HS-27A (cell line): ENCODE measurements at places on chromosomes 2 and 18.

GRCh38 chr2:238459081-238459629 lies 32.4 kb downstream of the ASB1 start:
- DNase-seq: no peak

- no peak for DNase-seq
Measured at GRCh38 chr2:43906448-43907109, 67.8 kb downstream of the ABCG8 start.

DNA sequence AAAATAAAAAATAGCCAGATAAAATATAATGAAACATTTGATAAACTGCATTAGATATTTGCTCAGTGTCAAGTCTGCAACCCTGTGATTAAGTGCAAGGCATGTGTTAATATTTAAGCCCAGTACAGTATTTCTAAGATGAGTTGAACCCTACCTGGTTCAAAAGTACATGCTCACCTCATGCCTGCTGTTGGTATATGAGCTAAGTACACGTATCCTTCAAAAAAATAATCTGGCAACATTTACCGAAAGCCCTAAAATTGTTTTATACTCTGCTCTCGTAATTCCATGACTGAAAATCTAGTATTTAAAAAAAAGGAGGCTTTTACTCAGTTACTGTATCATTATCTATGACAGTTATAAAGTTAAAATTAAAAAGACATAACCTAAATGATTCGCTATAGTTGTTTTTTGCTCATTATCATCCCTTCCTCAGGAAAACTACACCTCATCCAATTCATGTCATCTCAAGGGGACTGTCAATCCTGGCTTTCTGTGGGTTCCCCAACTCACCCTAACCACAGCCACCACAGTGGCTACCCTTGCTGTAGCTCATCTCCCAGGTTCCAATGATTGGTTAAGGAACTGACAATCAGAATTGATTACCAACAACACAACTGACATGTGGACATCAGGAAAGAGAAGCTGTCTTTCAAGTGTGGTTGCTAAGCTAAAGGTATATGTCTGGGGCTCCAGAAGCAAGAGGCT lies 10.6 kb downstream of the TLK1 start:
- no peak for DNase-seq

DNA sequence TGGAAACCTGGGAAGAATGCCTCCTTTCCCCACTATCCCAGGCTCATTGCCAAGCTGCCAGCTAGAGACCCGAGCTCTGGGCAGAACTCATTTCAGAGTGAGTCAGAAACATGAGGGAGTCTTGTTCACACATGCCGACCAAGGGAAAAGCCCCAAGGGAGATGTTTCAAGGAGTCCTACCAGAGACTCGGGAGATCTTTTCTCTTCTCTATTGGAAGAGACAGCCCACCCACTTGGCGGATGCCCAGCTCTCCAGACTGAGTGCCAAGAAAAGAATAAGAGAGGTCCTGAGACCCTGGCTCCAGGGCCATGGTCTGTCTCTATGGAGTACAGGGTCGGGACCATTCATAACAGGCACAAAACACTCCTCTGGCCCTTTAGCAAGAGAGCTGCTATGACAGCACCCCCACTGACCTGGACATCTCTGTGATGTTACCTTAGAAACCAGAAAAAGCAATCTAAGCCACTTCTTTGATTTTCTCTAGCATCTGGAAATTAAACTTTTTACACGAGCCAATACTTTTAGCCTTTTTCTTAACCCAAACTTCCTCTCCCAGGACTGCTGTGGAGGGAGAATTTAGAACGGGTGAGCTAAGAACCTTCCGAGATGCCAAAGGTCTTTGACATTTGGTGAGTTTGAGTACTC lies 18.5 kb upstream of the IGFBP5 start:
- DNase-seq: peak; percentile 69

DNA sequence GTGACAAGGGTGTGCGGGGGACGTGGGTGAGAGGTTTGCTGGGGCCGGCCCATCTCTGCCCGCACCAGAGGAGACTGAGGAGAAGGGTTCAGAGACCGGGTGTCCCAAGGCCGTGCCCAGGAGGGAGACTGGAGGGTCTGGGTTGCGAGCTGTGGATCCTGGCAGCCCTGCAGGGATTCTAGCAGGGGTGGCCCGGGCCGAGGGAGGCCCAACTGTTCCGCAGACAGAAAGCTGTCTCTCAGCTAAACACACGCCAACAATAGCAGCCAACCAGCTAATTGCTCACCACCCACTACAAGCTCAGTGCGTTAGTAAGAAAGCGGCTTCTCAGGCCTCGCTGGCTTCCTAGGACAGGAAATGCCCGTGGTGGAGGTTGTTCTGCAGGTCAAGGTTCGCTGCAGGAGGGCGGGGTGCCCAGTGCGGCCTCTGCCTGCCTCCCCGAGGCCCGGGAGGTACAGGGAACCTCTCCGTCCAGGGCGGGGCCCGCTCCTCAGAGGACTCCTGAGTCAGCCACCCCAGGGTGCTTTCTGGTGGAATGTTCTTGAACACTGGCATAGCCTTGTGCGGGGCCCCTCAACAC lies 282.0 kb upstream of the PXDN start:
- DNase-seq: no peak

DNA sequence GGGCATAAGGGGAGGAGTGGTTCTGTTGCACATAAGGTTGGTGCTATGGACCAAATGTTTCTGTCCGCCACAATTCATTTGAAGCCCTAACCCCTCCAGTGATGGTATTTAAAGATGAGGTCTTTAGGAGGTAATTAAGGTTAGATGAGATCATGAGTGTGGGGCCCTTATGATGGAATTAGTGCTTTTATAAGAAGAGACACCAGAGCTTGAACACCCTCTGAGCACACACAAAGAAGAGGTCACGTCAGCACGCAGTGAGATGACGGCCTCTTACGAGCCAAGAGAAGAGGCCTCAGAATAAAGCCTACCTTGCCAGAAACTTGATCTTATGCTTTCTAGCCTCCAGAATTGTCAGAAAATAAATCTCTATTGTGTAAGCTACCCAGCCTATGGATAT lies 386.4 kb upstream of the CYRIA start:
- DNase-seq: no peak

DNA sequence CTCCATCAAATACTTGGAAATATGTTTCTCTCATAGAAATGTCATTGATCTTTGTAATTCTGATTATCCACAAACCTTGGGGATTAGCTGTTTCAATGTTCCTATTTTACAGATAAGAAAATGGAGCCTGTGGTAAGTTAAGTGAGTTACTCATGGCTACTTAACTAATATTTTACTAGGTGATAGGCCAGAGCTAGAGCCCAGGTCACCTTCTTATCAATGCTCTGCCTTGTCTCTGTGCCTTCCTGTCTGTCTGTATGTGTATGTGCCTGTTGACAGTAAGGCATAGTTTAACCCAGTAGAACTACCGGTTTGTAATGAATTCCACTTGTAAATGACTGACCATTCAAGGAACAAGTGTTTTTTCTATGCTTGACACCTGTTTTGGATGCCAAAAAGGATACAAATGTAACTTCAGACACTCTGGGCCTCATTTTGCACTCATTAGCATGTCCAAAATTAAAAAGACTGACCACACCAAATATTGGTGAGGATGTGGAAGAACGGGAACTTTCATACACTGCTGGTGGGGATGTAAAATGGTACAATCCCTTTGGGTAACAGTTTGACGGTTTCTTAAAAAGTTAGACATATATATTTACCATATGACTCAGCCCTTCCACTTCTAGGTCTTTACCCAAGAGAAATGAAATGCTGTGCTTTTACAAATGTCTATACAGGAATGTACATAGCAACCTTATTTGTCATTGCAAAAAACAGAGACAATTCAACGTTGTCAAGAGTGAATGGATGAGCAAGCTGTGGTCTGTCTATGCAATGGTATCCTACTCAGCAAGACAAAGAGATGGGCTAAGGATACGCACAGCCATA lies 19.6 kb upstream of the IL1A start:
- DNase-seq: no peak

GRCh38 chr18:5463831-5464230 lies 80.0 kb downstream of the EPB41L3 start:
- no peak for DNase-seq

DNA sequence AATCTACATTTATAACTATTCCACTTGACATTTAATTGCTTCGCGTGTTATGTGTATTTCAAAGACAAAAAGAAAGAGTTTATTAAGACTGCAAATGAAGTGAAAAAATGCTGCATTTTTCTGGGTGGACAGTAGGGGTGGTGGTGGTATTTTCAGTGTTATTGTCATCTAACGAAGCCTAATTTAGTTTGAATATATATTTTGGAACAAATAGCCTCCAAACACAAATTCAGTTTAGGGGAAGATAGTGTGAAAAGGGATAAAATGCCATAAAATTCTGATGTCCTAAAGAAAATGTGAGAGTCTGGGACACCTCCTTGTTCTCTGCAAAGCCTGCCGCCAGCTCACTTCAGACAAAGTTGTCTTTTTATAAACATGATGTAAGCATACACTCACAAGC lies 425.1 kb downstream of the NRXN1 start:
- no peak for DNase-seq

- no peak for DNase-seq
Measured at GRCh38 chr2:48589170-48589767, 28.4 kb upstream of the GTF2A1L start.

- DNase-seq: no peak
Measured at GRCh38 chr18:9535430-9535991, 60.2 kb downstream of the RALBP1 start.

DNA sequence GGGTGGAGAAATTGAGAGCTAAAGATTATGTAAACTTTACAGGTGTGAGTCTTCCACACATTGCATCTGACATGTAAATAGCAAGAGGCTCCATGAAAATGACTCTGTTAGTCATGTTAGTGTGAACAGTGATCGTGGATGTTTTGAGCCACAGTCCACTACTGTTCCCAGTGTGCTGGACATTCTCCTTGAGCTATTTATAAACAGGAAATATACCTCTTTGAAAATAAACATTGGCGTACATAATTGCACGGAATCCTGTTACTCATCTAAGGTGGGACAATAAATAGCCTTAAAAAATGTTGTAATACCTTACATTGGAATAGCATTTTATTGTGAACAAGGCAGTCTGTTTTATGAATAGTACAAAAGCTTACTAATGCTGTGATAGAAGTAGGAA lies 37.0 kb downstream of the LIMS1 start:
- no peak for DNase-seq

GRCh38 chr2:158009399-158009798 lies 92.3 kb upstream of the UPP2 start:
- DNase-seq: no peak

GRCh38 chr2:10405448-10405847 lies 42.7 kb downstream of the ODC1 start:
- peak; percentile 100 for DNase-seq

GRCh38 chr18:37396971-37397720 lies 168.5 kb downstream of the CELF4 start:
- DNase-seq: no peak

DNA sequence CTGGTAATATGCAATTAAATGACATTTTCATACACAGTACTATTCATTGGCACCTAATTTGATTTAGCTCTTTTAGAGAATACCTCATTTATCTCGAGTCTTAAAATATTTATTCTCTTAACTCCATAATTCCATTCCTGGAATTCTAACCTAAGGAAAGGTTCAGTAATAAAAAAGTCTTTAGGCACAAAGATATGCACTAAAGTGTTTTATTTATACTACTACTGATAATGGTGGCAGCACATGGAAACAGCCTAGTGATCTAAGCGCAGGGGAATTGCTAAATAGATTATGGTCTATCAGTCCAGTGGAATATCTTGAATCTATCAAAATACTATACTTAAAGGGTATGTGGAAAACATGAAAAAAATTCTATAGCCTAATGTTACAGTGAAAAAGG lies 142.5 kb upstream of the LTBP1 start:
- no peak for DNase-seq

- DNase-seq: peak; percentile 72
Measured at GRCh38 chr2:19120941-19121750, 237.3 kb downstream of the OSR1 start.

- DNase-seq: no peak
Measured at GRCh38 chr2:202237787-202238233, 587 bp downstream of the SUMO1 start.

DNA sequence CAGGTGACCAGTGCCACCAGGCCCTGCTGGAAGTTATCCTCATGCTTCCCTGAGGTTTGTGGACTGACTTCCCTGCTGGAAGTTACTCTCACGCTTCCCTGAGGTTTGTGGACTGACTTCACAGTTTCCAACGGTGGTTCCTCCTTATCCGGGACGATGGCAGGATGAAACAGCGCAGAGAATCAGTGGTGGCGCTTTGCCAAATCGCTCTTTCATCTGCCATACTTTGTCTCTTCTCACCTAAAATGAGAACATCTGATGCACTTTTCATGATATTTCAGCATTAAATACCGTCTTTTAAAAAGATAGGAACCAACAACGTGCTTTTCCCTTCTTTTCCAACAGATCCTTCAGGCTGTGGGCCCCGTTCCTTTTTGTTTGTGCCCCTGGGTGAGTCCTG lies 183.3 kb downstream of the LDLRAD4 start:
- DNase-seq: no peak

GRCh38 chr2:128472789-128473174 lies 154.1 kb upstream of the HS6ST1 start:
- DNase-seq: no peak

DNA sequence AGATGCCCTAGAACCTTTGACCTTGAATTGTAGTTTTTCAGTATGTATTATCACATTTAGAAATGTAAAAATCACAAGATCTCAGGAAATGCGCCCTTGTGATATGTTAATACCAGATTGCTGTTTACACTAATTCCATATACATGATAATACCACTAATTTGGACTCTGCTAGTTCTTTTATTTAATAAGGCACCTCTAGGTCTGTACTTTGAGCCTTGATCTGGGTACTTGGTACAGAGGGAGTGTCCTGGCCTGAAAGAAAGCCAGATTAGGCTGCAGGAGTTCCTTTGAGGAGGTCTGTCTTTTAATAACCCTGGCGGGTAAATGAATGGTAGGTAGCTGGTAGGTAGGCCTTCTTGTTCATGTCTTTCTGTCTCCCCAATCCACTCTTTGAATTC lies 26.3 kb downstream of the PLEKHA3 start:
- DNase-seq: no peak

- no peak for DNase-seq
Measured at GRCh38 chr2:43123028-43123427, 103.4 kb downstream of the ZFP36L2 start.

- DNase-seq: no peak
Measured at GRCh38 chr2:28219758-28220368, 172.8 kb upstream of the FOSL2 start.

- no peak for DNase-seq
Measured at GRCh38 chr2:227163485-227163997, 464 bp downstream of the COL4A4 start.
